ENCODE measurements at places on chromosomes 13 and 19. TPM values are rescaled to one million over a fixed set of nuclear protein-coding genes. Genes with fewer than 3 reads are reported as not detected.
A peak's percentile ranks its signal among the peaks of the same experiment; 100 is the strongest.

DNA sequence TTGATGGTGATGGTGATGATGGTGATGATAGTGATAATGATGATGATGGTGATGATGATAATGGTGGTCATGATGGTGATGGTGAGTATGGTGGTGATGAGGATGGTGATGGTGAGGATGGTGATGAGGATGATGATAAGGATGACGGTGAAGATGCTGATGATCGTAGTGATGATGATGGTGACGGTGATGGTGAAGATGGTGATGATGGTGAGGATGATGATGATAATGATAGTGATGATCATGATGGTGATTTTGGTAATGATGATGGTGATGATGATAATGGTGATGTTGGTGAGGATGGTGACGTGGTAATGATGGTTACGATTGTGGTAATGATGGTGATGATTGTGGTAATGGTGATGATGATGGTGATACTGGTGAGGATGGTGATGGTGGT, 10.8 kb upstream of the BCAT2 start:
- no peak for DNase-seq

- DNase-seq = no peak
These were observed 33.5 kb downstream of the FBN3 start for GRCh38 chr19:8115805-8116396.

GRCh38 chr19:44779150-44779549, 1.5 kb downstream of the CBLC start:
- DNase-seq = no peak

GRCh38 chr13:48004201-48004600, 3.1 kb upstream of the SUCLA2 start:
- DNase-seq = no peak

- no peak for DNase-seq
These were observed 125.1 kb downstream of the RAP2A start for GRCh38 chr13:97559030-97559429.

DNA sequence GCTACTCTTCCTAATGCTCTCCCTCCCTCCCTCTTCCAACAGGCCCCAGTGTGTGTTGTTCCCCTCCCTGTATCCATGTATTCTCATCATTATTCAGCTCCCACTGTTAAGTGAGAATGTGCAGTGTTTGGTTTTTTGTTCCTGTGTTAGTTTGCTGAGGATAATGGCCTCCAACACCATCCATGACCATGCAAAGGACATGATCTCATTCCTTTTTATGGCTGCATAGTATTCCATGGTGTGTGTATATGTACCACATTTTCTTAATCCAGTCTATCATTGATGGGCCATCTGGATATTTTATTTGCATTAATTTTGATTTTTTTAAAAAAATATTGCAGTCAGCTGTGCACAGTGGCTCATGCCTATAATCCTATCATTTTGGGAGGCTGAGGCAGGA, 15.8 kb upstream of the ZNRF4 start:
- no peak for DNase-seq

DNA sequence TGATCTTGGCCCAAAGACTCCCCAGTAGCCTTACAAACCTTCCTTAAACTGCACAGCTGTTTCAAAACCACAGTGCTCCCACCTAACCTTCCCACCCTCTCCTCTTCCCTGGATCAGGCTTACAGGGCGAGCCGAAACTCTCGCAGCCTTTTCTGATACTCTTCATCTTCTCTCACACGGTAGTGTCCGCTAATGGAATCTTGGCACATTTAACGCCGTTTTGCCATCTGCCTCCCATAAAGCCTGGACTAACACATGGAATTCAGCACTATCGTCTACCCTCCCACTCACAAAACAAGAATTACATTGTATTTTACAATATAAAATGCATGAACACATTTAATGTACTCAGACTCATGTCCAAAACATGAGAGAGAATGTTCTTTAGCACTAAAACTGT, 135.9 kb downstream of the RAP2A start:
- DNase-seq = no peak

DNA sequence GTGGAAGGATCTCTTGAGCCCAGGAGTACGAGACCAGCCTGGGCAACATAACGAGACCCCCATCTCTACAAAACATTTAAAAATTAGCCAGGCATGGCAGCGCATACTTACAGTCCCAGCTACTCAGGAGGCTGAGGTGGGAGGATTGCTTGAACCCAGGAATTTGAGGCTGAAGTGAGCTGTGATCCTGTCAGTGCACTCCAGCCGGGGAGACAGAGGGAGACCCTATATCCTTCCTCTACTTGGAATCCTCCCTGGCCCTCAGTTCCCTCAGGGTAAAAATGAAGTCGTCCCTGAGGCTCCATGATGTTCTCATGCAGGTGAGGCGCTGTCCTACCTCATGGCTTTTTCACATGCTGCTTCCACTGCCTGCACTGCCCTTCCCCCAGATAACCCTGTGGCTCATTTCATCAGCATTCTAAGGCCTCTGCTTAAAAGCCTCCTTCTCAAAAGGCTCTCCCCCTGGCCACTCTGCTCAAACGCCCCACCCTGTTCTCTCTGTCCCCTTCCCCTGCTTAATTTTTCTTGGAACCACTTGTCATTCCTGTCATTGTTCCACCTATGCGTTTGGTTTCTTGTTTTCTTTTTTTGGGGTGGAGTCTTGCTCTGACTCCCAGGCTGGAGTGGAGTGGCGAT, 19.2 kb downstream of the DNM2 start:
- DNase-seq = no peak

- no peak for DNase-seq
These were observed 64.1 kb downstream of the ZNF429 start for GRCh38 chr19:21569494-21569865.

DNA sequence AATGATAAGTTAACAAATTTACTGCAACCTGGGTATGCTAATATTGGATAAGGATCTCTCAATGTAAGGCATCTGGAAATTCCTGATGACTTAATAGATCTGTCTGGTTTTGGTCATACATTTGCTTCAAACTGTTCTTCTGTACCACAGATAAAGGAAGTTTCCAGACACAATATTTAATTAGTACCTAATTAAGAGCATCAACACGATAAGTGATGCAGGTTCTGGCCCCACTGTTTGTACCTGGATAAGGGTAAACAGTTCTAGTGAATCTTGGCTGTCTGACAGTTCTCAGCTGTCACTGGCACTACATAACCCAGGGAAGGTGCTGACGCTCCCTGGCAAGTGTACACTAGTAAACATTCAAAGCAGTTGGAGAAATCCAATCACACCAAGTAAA, 165.6 kb downstream of the MZT1 start:
- DNase-seq = no peak

GRCh38 chr19:4709440-4710280, 14.0 kb downstream of the DPP9 start:
- DNase-seq = no peak

- no peak for DNase-seq
These were observed 1.5 kb upstream of the TRAPPC5 start for GRCh38 chr19:7678971-7679751.

DNA sequence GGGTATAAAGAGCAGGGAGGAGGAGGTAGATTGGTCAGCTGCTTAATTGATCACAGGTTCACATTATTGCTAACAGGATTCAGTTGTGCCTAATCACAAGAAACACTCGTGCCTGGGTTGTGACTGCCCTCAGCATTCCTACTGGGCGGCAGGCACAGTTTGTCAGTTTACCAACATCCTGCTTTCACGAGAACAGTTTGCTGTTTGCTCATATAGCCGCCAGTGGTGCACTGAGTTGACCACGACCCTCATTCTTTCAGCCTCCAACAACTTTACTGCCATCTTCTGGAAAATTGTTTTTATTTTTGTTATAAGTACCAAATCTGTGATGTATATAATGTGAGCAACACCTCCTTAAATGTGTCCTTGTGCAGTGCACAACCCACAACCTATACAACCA, 16.2 kb upstream of the IFT88 start:
- no peak for DNase-seq

GRCh38 chr13:110456550-110456949, 105.0 kb downstream of the RAB20 start:
- peak; percentile 32 for DNase-seq

GRCh38 chr19:8097681-8098567, 45.4 kb downstream of the CCL25 start:
- DNase-seq = no peak

GRCh38 chr13:19618977-19619376, 14.5 kb upstream of the MPHOSPH8 start:
- no peak for DNase-seq

DNA sequence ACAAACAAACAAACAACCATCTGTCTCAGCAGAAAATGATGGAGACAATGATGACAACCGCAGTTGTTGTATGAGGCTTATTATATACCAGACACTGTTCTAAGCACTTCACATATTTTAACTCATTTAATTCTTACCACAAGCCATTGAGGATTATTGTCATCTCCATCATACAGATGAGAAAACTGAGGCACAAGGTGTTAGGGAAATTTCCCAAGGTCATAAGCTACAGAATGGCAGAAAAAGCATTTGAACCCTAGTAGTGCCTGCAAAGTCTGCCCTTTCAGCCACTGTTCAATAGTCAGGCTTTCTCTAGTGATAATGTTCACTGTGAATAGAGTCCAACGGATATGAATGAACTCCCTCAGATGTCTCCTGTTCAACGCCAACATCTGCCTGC, 60.1 kb downstream of the GPALPP1 start:
- DNase-seq = no peak

DNA sequence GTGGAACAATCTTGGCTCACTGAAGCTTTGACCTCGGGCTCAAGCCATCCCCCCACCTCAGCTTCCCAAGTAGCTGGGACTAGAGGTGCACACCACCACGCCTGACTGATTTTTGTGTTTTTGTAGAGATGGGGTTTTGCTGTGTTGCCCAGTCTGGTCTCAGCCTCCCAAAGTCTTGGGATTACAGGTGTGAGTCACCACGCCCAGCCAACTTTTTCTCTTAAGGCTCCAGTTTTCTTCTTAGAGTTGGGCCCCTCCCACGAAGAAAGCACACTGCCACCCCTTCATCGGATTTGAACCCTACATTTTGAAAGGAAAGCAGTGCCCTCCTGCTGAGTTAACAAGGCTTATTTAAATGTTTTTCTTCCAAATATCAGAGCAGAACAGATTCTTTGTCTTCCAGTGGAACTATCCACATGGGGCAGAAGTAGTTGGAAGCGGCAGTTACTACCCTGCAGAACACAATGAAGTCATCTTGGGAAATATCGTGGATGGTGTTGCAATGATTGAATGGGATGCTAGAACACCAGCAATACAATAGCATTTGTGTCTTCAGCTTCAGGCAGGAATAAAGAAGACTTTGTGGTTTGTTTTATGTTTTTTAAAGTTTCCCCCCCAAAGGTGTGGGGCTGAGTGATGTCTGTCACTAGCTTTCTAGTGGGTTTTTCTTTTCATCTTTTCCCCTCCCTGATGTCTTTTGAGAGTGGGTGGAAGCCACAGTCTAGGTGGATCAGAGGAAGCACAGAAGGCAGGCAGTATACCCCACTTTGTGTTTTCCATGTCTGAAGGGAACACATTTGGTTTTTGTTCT, 8.9 kb downstream of the ACTN4 start:
- no peak for DNase-seq

DNA sequence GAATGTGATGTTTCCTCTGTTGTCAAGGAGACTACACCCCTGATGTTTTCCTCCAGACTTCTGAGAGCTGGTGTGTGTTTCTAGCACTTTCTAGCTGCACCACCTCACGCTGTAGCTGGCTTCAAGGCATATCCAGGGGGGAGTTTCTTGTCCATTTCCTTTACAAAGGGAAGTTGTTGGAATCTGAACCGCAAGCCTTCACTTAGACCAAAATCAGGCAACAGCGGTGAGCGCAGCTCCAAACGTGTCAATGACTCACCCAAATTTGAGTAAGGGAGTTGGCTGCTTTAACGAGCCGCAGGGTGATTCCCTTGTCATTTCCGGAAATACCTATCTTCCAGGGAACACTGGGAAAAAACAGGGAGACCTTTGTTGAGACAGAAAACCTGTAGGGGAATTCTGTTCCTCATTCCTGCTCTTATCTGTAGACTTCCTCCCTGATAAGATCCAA, 2.5 kb downstream of the LDLR start:
- DNase-seq = peak; percentile 87

Gene MADCAM1
- 0.42 TPM for total RNA-seq

Gene NTN5
- 0.28 TPM for total RNA-seq

Gene GIPC1
- total RNA-seq = 46.1 TPM

Gene ZNF737
- 10.0 TPM for total RNA-seq

Gene PEX11G
- total RNA-seq = 2.7 TPM

Gene NLRP12
- total RNA-seq = 1.8 TPM

Measured in posterior vena cava (tissue), 2 donors.